SK-N-SH (cell line): ENCODE measurements at places on chromosomes 3 and 15. TPM values are rescaled to one million over a fixed set of nuclear protein-coding genes. Genes with fewer than 3 reads are reported as not detected.

The BBS4 gene
- 18.5 and 27.8 TPM in 2 replicates for polyA plus RNA-seq

DNA sequence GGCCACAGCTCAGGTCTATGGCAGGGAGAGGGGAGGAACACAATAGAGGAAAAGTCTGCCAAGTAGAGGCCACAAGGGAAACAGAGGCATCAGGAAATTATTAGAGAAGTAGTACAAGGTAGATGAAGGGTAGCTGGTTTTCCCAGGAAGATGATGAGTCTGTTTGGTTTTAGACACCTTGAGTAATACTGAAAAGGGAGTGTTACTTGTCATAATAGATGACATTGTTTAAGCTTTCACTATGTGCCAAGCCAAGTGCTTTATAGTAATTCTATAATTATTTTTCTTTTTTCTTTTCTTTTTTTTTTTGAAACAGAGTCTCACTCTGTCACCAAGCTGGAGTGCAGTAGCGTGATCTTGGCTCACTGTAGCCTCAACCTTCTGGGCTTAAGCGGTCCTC lies 13.7 kb downstream of the PXK start:
- H3K4me1 ChIP-seq, result no peaks in the 10 kb centered on the region
- no peak overlapping the region for H3K4me3 ChIP-seq
- DNase-seq, result no peak

The IL20RB gene
- polyA plus RNA-seq, result 0.58 and 0.78 TPM in 2 replicates

The PHC3 gene
- polyA plus RNA-seq, result 9.2 and 12.5 TPM in 2 replicates

The CHST13 gene
- polyA plus RNA-seq, result 0.37 and 0.41 TPM in 2 replicates

DNA sequence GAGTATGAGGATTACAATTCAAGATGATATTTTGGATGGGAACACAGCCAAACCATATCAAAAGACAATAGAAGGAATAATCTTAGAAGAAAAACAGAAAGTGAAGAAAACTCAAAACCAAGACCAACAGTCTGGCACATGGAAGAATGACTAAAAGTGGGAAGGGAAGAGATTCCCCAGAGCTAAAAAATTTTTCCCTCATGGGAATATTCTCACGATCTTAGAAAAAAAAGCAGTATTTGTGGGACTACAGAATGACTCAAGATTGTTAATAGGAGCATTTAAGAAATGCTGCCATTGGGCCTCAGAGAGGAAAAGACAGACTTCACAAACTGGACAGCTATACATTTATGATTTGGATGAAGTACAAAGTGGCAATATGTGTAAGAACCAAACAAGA lies 18.3 kb downstream of the OSTN start:
- DNase-seq, result no peak
- no peaks in the 10 kb centered on the region for H3K36me3 ChIP-seq
- H3K27ac ChIP-seq, result no peak overlapping the region
- H3K27me3 ChIP-seq, result no peaks in the 10 kb centered on the region
- no peak overlapping the region for H3K4me3 ChIP-seq

DNA sequence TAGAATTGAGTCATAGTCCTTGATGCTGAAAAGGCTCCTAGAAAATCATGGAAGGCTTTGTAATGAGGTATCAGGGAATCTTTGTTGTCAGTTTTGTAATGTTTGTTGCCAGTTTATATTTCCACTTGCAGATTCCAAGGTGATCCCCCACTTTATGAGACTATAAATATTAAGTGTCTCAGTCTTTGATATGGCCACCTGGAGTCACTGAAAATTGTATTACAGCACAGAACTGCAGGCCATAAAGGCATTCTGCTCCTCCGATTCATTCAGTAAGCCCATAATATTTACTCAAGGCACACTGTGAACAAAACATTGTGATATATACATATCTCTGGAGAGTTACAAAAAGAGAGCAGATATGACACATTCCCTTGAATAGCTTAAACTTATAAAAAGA lies 457.8 kb upstream of the ZNF385D start:
- H3K27ac ChIP-seq, result no peak overlapping the region
- no peaks in the 10 kb centered on the region for H3K36me3 ChIP-seq
- DNase-seq, result no peak
- H3K4me1 ChIP-seq, result no peaks in the 10 kb centered on the region
- H3K27me3 ChIP-seq, result no peaks in the 10 kb centered on the region
